Muscle of back (tissue), 13 donors: ENCODE measurements at places on chromosomes 12 and 14.

- no peak for DNase-seq
These were observed 139.4 kb downstream of the TBX5 start for GRCh38 chr12:114266536-114266935.

DNA sequence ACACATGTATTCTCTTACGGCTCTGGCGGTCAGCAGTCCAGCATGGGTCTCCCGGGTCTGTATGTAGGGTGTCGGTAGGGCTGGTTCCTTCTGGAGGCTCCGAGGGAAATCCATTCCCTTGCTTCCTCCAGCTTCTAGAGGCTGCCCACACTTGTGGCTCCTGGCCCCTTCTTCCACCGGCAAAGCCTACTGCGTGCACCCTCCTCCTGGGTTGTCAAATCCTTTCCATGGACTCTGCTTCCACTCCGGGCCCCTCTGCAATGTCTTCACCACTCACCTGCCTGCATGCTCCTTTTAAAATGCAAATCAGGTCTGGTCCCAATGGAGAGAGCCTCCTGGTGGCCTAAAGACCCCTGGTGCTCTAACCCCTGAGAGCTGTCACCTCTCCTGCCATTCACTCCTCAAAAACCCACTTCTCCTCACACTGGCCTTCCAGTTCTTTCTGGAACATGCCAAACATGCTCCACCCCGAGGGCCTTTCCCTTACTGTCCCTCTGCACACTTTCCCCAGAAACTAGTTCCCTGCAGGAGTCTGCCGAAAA is 108.5 kb downstream of the DICER1 start:
- DNase-seq: no peak

DNA sequence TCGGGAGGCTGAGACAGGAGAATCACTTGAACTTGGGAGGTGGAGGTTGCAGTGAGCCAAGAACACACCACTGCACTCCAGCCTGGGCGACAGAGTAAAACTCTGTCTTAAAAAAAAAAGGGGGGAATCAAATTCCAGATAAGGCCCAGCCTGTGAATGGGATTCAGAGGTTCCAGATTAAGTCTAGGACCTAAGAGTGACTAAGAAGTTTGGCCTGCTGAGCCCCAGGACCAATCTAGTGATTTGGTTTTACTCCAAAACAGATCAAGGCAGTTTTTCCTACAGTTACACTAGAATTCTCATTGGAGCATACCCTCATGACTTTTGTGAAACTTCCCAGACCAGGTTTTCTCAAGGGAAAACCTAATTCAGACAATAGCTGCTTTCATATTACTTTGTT is 22.8 kb downstream of the EXOC5 start:
- DNase-seq: no peak

GRCh38 chr12:78210506-78210860 is 379.8 kb downstream of the NAV3 start:
- DNase-seq: no peak

DNA sequence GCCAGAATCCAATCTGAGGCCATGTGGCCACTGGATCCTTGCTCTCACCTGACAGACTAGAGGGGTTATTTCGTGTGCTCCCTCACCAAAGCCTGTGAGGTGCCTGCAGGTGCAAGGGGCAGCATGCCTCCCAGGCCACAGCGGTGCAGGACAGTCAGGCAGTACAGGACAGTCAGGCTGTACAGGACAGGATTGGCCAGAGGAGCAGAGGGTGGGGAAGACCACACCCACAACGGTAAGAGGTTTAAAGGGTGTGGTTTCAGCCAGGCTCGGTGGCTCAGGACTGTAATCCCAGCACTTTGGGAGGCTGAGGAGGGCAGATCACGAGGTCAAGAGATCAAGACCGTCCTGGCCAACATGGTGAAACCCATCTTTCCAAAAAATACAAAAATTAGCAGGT is 3.1 kb upstream of the BRF1 start:
- DNase-seq: no peak

- DNase-seq: no peak
These were observed 16.5 kb upstream of the YY1 start for GRCh38 chr14:100222224-100223093.

GRCh38 chr12:29054858-29055663 is 94.0 kb upstream of the FAR2 start:
- DNase-seq: no peak

- no peak for DNase-seq
These were observed 20.6 kb downstream of the CCDC92 start for GRCh38 chr12:123952037-123952436.

DNA sequence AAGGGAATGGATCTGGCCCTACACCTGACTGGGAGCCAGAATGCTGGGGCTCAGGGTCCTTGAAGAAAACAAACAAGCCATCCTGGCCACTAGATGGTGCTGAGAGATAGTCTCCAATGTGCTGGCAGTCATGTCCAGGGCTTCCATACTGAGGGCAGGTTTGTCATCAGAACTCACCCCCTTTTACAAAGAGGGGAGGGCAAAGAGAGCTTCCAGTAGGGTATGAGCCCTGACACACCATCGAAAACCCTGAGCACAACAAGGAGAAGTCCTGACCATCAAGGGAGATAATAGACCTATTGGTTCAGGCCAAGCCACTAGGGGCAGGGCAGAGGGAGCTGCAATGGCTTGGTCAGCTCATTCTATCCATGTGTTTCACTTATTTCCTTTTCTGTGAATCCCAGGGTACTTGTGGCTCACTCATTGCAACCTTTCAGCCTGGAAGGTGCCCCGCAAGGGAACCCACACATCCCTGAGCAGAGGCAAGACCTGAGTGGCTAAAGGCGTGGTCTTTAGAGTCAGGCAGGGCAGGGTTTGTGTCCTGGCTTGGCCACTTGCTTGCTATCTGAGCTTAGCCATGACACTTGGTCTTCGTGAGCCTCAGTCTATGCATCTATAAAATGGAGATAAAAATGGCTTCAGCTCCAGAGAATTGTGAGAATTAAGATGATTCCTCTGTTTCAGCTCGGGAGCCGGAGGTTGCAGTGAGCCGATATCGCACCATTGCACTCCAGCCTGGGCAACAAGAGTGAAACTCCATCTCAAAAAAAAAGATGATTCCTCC is 6.2 kb upstream of the PLEKHH1 start:
- DNase-seq: peak; percentile 48

GRCh38 chr12:131497966-131498365 is 212.9 kb upstream of the SFSWAP start:
- no peak for DNase-seq

DNA sequence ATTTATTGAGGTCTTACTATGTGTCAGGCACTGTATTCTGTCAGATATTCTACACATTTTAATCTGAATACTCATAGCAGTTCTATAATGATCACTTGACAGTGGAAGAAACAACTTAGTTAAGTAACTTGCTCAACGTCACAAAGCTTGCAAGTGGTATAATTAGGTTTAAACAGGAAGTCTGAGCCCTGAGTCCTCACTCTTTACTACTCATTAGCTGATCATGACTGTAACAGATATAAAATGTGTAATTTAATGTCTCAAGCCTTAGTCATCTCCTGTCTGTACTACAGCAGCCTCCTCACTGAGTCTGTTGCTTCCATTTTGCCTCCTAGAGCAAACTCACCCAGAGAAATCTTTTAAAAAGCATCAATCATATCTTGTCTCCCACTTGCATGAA is 38.9 kb downstream of the PPP4R4 start:
- no peak for DNase-seq

DNA sequence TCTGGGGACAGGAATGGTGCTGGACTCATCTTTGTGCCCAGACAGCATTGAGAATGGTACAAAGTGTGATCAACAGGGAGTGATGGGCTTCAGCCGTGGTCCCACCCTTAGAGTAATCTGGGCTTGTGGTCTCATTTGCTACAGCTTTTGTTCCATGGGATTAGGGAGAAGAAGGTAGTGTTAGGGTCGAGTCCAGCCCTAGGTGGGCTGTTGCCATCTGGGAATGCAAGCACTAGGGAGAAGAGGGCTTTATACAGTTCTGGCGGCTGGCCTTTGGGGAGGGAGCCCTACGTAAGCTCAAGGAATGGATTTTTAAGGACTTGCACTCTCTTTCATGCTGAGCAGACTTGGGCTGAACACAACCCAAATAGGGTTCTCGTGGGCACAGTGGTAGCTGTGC is 4.9 kb downstream of the PLEKHG3 start:
- DNase-seq: no peak

DNA sequence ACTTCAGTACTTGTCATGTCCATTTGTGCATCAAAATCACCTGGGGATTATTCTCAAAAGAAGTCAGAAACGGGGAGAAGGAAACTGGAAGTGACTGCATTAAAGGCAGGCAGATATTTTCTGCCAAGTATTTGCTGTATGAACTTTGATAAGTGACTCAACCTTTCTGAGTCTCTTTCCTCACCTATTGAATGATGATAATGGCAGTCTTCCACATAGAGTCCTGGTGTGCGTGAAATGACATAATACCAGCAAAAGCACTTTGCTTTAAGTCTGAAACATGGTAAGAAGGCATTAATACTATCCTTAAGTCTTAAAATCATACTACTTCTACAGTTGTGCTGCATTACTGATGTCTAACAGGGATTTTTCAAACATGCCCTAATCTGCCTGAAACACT is 278.5 kb downstream of the ADAMTS20 start:
- DNase-seq: peak; percentile 23

GRCh38 chr14:101235335-101236103 is 325.8 kb upstream of the DIO3 start:
- DNase-seq: no peak

GRCh38 chr14:99841436-99842071 is 48.3 kb downstream of the EML1 start:
- no peak for DNase-seq

- no peak for DNase-seq
These were observed 216.2 kb downstream of the DPF3 start for GRCh38 chr14:72677664-72678063.

DNA sequence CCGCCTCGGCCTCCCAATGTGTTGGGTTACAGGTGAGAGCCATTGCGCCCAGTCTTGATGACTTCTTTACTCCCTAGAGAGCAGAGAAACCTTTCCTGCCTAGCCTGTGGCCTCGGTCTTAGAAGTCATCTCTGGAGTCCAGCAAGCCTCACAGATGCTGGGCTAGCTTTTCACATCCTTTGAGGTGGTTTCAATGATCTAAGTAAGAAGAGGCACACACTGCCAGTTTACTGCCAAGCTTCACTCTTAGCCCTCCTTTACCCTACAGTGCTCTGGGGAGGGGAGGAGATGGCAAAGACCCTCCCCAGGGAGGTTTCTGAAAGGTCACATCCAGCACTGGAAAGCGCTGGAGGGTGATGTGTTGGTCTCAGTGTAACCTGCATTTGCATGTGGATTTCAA is 304.8 kb downstream of the PCNX1 start:
- no peak for DNase-seq

DNA sequence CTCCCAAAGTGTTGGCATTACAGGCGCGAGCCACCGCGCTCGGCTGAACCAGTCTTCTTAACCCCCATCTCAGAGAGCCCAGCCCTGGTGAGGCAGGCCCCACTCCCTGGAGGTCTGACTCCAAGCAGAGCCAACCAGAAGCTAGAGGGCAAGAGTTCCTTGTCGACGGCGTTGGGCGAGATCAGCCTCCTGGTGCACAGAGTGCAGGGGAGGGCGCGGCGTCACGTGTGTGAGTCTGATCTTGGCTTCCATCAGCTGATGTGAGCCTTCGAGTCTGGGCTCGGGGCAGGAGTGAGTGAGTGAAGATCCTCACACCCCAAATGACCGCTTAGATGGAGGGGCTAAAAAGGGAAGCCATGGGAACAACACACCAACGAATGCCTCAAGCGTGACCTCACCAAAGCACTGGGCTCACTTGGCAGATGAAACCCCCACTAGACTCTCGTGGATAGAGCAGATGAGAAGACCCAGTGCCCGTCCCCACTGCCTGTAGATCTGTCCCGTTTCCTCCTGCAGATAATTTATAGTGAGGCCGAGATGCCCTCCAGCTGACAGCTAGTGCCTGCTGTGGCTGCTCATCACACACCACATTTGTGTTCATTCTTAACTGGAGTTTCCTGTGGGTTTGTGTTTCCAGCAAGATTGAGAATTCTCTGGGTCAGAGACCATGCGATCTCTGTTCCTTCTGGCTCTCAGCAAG is 28.6 kb upstream of the ADGRD1 start:
- no peak for DNase-seq
